CD4-positive, alpha-beta memory T cell (primary cell): ENCODE measurements at places on chromosomes 13 and 19. TPM values are rescaled to one million over a fixed set of nuclear protein-coding genes. Genes with fewer than 3 reads are reported as not detected.

DNA sequence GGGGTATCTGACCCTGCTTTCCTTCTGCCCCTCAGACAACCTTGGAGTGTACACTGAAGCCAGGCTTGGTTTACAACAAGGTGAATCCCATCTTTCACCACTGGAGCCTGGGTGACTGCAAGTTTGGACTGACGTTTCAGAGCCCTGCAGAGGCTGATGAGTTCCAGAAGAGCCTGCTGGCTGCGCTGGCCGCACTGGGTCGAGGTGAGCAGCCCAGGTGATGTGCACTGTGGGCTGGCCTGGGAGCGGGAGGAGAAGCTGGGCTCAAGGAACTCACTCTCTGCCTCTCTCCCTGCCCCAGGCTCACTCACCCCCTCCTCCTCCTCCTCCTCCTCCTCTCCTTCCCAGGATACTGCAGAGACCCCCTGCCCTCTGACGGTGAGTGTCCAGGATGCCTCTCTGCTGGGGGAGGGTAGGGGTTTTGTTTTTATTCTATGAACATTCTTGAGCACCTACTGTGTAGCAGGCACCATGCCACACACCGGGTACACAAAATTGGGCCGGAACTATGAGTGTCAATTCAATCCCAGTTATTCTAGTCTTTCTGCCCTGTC lies 3.5 kb downstream of the SPRED3 start:
- no peak for DNase-seq

GRCh38 chr13:37685206-37685605 lies 86.6 kb upstream of the POSTN start:
- no peak for DNase-seq

DNA sequence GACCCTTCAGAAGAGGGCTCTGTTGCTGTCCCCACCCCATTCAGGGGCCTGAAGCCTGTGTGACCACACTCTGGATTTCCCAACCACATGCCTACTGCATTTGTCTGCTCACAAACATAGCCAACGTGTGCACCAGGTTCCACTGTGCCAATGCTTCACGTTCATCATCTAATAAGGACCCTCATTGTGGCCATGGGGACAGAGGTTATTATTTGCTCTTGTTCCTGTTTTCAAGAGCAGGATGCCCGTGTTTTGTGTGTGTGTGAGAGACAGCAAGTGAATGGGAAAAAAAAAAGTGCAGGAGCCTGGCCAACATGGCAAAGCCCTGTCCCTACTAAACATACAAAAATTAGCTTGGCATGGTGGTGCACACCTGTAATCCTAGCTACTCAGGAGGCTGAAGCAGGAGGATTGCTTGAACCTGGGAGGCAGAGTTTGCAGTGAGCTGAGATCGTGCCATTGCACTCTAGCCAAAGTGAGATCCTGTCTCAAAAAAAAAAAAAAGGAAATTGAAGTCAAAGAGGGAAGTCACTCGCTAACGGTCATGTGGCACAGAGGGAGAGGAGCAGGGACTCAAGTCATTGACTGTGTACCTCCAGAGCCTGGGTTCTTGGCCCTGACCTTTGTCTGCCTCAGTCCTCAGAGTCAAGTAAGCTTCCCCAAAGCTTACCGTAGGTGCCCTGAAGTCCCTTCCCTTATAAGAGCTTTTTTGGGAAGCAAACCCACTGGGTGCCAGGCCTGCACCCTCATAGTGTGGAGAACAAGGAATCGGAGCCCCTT lies 6.9 kb downstream of the B3GNT8 start:
- no peak for DNase-seq

GRCh38 chr13:31880851-31881494 lies 141.6 kb downstream of the RXFP2 start:
- no peak for DNase-seq

DNA sequence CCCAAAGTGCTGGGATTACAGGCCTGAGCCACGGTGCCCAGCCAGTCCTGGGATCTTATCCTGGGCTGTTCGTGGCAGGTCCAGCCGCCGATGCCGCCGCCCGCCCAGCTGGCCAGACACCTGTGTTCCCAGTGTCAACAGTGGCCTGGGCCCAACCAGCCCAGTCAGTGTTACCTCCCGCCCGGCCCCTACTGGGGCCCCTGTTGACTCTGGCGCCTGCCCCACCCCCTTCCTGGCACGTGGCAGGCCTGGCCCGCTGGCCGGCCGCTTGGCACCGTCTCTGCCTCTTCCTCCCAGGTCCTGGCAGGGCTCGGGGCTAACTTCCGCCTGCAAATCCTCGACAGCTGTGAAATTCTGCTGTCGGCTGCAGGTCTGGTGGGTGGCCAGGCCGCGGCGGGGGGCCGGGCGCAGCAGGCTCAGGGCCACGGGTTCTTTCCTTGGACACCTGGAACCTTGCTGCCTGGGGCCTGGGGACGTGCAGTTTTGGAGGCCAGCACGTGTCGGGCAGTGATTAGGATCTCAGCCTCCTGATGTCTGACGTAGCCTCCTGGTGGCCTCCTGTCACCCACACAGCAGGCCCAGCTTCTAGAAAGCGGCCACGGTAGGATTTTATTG lies 9.1 kb downstream of the ARID3A start:
- DNase-seq = no peak

The CERS4 gene
- 30.6 TPM for total RNA-seq

The C3 gene
- total RNA-seq = 2.2 TPM
